ENCODE measurements at places on chromosomes 7 and 10.
A peak's percentile ranks its signal among the peaks of the same experiment; 100 is the strongest.

DNA sequence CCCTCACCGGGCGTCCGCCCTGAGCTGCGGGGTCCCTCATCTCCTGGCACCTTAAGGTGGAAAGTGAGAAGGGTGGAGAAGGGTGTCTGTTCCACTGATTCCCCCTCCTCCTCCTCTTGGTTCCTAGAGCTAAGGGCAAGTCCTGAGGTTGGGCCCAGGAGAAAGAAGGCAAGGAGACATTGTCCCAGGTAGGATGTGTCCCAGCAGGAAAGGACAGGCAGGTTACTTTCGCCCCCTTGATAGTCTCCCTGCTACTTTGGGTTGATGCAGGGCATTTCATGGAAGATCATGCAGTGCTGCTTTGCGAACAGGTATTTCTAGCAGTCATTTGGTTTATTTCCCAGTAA lies 582 bp downstream of the STEAP2 start:
- DNase-seq = no peak

DNA sequence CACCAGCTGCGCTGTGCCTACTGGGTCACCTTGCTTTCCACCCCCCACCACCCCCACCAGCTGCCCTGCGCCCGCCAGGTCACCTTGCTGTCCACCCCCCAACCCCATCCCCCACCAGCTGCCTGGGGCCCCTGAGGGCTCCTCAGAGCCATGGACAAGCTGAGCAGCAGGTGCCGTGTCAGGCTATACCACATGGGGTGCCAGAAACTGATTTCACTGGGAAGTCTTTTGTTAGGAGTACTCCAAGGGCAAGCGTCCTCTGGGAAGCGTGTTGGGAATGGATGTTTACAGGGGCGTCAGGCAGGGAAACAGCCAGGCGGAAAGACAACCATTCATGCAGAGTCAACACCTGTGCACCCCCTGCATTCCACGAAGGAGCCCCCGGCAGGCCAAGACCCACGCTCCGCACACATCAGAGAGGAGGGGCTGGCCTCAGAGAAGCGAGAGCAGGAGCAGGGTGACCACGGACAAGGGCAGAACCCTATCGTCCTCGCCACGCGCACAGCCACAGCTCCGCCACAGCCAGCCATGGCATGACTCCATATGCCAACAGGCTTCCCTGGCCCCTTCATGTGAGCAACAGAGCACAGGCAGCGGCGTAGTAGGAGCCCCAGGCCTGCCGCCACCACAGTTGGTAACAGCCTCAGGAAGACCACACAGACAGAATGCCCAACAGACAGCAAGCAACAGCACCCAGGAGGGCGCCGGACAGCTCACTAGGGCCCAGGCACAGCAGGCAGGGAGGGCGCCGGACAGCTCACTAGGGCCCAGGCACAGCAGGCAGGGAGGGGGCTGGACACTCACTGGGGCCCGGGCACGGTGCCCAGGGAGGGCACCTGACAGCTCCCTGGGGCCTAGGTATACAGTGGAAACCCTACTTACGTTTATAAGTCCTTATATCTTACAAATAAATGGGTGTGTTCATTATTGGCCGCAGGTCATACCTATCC lies 180.8 kb downstream of the MAD1L1 start:
- DNase-seq = no peak

GRCh38 chr7:27198871-27199801 lies 755 bp downstream of the HOXA13 start:
- DNase-seq = peak; percentile 30

DNA sequence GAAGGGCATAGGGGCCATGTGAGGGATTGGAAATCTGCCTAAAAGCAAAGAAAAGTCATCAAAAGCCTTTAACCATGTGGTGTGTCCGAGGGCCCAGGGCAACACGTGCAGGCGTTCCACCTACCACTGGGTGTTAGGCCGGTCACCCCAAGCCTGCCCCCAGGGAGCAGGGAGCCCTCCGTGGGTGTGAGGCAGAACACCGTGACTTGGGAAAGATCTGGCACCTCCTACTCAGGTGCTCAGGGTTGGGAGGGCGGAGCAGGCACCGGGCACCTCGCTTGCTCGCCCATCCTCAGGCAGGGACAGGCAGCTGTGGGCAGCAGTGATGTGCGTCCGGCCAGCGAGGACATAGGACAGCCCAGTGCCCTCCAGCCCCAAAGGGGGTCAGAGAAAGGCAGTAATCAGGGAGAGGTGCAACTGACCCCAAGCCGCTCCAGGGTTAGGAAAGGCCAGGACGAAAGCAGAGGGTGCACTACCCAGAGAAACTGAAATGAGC lies 80.7 kb upstream of the CHST15 start:
- no peak for DNase-seq

DNA sequence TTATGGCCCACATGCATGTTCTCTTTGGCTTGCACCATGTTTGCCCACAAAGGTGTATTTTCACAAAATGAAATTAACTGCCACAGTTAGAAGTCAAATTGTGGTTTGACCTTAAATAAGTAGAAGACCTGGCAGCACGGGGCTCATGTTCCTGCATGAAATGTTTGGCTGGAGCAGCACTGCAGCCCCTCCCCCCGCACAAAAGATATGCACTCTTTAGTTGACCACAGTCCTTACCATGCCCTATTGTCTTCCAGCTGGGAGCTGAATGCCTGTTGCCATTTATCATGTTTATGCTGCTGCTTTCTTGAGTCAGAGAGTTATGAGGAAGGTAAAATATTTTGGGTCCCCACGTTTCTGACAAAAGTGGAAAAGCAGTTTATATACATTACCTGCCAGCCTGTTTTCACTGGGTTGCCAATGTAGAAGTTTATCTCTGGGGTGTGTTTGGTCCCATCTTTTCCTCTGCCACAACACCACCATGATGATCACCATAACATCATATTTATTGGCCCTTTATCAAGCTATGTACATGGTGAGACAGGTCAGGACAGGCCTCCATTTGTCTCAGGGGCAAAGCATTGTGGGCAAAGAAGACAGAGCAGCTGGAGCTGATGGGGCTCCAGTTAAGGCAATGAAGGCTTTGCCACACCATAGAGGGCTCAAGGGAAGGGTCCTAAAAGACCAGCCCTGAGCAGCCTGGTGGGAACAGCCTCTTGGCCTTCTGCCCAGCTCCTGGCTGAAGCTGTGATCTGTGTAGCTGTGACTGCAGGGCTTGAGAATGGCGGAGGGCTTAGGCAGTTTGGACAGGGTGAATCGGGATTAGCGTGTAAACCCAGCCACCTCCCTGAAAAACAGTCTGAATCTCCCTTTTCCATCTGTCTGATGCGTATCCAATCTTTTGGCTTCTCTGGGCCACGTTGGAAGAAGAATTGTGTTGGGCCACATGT lies 5.4 kb downstream of the PRF1 start:
- no peak for DNase-seq

DNA sequence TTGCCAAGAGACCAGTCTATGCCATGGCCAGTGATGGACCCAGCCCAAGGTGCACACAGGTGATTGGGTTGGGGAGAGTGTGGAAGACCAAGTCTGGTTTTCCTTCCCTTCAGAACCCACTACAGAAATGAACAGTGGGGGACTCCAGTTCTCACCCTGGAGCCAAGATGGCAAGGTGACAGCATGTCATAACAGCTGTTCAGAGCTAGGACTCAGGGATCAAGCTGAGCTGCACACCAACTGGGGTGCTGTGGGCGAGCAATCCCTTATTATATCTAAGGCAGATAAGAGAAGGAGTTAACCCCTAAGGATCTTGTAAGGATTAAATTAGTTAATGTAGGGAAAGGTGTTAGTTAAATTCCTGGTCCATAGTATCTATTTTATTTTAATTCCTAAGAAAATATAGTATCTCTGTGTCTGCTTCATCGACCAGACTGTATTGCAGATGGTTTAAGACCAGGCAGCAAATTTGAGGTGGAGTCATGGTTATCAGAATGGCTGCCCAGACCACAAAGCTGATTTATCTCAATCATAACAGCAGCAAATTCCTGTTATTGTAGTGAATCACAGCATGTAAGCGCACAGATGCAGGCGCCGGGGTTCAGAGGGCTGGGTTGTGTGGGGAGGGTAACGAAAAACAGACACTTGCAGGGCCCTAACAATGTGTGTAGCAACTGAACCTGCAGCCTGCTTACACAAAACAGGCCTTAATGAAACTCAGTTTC lies 208.7 kb upstream of the ZNF32 start:
- no peak for DNase-seq

- DNase-seq = no peak
Observed at GRCh38 chr7:30157204-30157603, 22.4 kb downstream of the MTURN start.

DNA sequence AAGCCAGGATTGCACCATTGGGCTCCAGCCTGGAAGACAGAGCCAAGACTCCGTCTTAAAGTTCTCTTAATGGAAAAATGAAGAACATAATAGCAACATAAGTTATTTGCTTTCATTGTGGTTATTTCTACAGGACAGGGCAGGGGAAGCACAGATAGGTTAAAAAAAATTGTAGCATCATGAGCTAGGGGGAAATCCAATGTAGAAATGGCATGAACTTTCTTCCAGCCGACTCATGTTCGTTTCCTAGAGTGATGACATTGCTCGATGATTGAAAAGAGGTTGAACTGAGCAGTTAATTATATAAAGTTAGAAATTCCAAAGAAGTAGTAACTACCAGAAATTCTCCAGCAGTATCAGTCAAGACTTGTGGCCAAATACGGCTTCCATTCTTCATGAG lies 64.9 kb downstream of the DAGLB start:
- no peak for DNase-seq

DNA sequence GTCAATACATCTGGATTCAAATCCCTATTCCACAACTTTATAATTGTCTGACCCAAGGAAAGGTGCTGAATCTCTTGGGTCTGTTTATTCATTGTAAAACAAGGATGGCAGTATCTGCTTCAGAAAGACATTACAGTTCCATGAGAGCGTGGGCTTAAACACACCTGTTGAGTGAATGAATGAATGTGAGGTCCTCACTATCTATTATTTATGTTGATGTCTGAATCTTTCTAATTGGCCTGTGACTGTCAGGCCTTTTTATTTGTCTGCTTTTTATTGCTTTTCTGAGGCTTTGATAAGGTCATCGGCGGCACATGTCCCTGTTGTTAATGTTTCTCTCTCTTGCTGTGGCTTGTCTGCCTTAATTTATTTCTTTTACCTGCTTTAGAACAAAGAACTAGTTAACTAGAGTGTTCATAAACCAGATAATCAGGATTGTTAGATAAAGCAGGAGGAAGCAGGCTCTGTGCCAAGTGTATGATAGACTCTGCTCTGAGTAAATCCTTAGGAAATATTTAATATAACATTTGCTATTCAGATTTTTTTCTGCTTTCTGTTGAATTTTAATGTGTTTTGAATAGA lies 42.3 kb upstream of the CYCS start:
- peak; percentile 34 for DNase-seq

DNA sequence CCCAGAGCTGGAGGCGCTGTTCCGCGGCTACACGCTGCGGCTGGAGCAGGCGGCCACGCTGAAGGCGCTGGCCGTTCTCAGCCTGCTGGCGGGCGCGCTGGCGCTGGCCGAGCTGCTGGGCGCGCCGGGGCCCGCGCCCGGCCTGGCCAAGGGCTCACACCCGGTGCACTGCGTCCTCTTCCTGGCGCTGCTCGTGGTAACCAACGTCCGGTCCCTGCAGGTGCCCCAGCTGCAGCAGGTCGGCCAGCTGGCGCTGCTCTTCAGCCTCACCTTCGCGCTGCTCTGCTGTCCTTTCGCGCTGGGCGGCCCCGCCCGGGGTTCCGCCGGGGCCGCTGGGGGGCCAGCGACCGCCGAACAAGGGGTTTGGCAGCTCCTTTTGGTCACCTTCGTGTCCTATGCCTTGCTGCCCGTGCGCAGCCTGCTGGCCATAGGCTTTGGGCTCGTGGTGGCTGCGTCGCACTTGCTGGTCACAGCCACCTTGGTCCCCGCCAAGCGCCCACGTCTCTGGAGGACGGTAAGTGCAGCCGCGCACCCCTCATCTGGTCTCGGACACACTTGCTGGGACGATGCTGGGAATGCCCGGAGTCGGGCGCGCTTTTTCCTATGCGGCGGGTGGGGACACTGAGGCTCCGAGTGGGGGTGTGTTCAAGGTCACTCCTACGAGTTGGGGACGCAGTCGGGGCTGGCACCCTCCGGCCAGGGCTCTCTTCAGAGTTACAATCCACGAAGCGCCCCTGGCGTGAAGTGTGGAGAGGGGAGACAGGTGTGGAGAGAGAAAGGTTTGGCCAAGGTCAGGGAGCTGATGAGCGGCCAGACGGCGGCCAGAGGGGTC lies 717 bp downstream of the ADCY1 start:
- peak; percentile 37 for DNase-seq

- DNase-seq = no peak
Observed at GRCh38 chr10:14524691-14525324, 194.1 kb upstream of the FRMD4A start.

DNA sequence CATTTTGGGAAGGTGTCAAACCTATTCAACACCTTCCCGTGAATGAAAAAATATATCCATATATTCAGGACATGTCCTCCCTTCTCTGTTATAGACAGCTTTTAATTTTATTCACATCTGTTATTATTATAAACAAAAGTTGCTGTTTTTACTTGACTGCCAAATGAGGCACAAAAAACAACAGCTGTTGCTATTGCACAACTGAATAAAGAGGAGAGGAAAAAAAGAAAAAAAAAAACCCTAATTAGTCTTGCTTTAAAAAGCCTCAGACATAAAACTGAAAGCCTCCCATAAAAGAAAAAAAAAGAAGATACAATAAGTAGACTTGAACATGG lies 153.4 kb downstream of the BMPER start:
- no peak for DNase-seq

GRCh38 chr10:43574906-43575305 lies 490 bp upstream of the ZNF239 start:
- DNase-seq = no peak

All from LoVo (cell line).